Activated T-cell treated with anti-CD3 and anti-CD28 coated beads, Interleukin-2, amount 50 U/mL, for 24 hours (primary cell): ENCODE measurements at places on chromosomes 12 and 14.
A peak's percentile ranks its signal among the peaks of the same experiment; 100 is the strongest.

- no peak for DNase-seq
Observed at GRCh38 chr12:100962086-100962712, 167.6 kb downstream of the ANO4 start.

- no peak for DNase-seq
Observed at GRCh38 chr12:122813310-122813713, 21.9 kb upstream of the HIP1R start.

GRCh38 chr14:41022932-41023331 lies 583.7 kb upstream of the LRFN5 start:
- DNase-seq = no peak

GRCh38 chr12:617304-617915 lies 45.8 kb downstream of the NINJ2 start:
- DNase-seq = peak; percentile 15
